ENCODE measurements at places on chromosomes 4 and X. TPM values are rescaled to one million over a fixed set of nuclear protein-coding genes. Genes with fewer than 3 reads are reported as not detected.

DNA sequence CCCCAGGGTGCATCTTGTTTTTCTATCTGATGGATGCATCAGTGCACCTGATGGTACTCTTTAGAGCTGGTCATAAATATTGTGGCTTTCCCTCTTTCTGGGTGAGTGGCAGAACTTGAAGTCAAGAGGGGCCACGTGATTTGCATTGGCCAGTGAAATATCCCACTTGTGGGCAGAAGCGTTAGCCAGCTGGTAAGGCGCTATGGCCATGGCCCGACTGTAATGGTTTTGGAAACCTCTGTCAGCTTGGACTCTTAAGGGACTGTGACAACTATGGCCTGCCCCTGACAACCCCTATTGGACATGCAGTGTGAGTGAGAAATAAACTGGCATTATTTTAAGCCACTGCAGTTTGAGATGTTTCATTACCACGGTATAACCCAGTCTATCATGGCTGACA, 72.8 kb downstream of the SEL1L3 start:
- DNase-seq = no peak

DNA sequence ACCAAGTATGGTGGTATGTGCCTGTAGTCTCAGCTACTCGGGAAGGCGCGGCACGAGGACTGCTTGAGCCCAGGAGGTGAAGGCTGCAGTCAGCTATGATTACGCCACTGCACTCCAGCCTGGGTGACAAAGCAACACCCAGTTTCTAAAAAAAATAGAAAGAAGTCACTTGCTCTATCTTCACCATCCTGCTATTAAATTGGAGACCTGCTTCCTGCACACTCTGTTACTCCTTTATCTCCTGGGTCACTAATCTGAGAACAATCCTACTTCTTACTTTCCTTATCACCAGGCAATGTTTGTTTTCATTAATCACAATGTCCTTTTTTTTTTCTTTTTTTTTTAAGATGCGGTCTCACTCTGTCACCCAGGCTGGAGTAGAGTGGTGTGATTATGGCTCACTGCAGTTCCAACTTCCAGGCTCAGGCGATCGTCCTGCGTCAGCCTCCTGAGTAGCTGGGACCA, 16.2 kb downstream of the PRKX start:
- DNase-seq = no peak

GRCh38 chr4:140928880-140929279, 172.7 kb upstream of the TBC1D9 start:
- DNase-seq = no peak

The SSX3 gene
- polyA plus RNA-seq = not detected

The HS6ST2 gene
- polyA plus RNA-seq = 0.87 TPM

Data from lung (tissue), 17 donors.